ENCODE measurements at places on chromosomes 5 and 9.

- no peak for DNase-seq
Measured at GRCh38 chr5:135372654-135373381, 26.2 kb downstream of the MACROH2A1 start.

DNA sequence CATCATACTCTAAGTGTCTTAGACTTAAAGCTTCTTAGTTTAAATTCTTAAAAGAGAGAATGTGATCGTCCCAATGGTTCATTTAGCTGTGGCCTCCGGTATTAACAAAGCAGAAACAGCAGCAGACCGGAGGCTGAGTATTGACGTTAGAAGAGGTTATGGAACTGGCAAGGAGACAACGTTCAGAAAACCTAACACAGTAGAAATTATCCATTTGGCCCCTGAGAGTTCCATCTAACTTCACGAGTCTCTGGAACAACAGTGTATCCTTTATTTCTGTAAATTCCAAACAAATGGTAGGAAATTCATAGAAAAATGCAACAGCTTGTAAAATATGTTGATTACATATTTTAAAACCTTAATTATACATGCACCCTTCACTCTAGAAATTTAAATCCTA lies 107.3 kb upstream of the PTGER4 start:
- no peak for DNase-seq

DNA sequence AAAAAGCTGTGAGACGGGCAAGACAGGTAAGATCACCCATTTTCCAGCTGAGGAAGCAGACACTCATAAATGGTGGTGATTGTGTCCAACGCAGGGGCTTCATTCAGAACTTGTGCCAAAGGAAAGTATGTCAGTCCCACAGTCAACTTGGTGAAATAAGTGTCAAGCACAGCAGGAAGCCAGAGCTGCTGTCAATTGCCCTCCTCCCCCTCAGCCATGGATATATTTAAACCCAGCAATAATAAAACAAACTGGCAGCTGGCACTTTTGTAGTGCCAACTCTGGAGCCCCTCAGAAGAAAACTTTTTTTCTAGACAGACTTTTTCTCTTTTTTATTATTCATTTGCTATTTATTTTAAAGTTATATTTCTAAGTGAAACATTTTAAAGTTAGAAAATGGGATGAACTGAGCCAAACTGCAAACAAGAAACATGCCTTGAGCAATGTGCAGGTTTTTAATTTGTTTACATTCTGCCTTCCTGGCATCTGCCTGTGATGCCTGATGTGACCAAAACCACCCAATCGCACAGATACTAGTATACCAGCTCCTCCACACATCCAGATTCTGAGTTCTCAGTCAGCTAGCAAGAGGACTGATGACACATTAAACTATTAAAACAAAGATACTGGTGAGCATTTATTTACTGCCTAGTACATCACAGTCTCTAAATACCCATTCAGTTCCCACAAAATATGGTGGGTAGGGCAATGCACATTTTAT lies 17.0 kb downstream of the DMAC1 start:
- DNase-seq = no peak

DNA sequence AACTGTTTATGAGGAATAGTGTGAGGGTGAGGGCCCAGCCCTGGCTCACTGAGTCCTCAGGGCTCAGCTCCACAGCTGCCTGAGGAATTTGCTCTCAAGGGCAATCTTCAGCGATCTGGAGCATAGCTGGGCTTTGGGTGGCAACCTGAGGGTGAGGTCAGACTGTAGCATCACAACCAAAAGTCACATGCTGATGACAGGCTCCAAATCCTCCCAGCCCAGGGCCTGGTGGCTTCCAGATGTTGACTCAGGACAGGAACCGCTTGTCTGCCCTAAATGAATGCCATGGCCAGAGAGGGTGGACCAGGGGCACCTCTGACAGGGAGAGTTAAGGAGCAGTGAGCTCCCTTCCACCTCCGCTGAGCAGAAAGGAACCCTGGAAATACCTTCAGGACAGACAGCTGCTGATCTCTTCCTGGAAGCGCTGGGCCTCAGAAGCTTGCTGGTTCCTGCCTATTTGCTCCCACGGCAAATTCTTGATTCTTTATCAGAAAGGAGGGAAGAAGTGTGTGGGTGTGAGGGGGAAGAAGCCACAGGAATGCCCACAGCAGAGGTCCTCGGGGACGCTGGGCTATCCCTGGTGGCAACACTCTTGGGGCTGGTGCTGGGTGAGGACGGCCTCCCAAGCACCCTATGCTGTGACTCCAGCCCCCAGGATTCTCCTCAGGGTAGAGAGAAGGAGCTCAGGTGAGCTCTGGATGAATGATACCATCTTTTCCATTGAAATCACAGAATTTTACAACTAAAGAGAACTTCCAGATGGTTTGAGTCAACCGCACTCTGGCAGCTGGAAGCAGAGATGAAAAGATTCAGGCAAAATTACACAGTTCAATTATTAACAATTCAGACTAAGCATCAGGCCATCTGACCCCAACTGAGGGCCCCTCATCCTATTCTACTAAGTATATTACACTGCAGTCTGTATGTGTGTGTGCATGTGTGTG lies 13.8 kb upstream of the CTSL start:
- no peak for DNase-seq

- DNase-seq = no peak
Measured at GRCh38 chr9:751137-752051, 90.1 kb upstream of the DMRT1 start.

- DNase-seq = no peak
Measured at GRCh38 chr9:128275198-128276007, at the start of gene GOLGA2. TSS of gene GOLGA2 (minus strand) at chr9:128276007. CDS start at chr9:128275976, 31 bp downstream.

DNA sequence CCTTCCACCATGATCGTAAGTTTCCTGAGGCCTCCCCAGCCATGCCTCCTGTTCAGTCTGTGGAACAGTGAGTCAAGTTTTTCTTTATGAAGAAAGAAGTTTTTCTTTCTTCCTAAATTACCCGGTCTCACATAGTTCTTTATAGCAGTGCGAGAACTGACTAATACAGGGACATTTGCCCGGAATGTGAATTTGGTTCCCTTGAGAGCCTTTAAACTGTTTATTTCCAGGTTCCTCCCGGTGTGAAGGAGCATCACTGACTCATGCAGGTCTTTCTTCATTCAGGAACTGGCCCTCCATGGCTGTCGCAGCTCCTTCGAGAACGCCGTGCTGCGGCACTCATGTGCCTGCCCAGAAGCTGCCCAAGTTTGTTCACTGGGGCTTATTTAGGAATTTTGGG lies 87.7 kb downstream of the PTCH1 start:
- DNase-seq = no peak

GRCh38 chr9:132912131-132912530 lies 32.3 kb downstream of the TSC1 start:
- DNase-seq = no peak

DNA sequence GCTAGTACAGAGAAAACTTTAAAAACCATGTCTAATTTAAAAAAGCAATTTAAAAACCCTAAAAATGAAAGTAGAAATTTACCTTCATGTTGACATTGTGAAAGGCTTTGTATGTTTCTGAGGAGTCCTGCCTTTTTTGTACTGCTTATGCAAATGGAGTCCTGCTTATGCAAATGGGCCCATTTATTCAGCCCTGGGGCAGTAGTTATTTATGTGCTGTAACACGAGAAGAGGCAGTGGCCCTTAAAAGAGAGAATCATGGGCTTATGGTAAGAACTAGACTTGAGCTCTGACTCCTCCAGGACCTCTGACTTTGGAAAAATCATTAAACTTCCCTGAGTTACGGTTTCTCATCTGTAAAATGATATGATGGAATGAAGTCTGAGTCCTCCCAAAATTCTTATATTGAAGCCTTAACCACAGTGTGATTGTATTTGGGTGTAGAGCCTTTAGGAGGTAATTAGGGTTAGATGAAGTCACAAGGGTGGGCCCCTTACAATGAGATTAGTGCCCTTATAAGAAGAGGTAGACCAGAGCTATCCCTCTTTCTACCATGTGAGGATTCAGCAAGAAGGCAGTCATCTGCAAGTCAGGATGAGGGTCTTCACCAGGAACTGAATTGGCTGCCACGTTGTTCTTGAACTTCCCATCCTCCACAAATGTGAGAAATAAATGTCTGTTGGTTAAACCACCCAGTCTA lies 447.8 kb upstream of the CD180 start:
- no peak for DNase-seq

DNA sequence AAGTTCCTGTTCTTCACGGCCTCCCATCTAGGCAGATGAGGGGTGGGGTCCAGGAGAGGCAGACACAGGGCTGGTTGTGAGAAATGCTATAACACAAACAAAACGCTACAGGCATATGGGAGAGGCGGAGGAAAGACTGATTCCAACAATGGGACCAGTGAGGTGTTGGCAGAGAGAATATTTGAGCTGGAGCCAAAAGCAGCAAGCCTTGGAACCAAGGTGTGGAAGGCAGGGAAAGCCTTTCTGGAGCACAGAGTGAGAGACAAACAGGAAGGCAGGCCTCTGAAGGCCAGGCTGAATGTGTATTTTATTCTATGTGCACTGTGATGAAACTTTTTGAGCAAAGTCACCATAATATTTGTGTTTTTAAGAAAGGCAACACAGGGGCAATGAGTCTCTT lies 2.9 kb downstream of the ATPSCKMT start:
- no peak for DNase-seq

- DNase-seq = no peak
Measured at GRCh38 chr5:109063223-109063622, 315.5 kb downstream of the FER start.

GRCh38 chr9:111726949-111727348 lies 65.5 kb downstream of the GNG10 start:
- no peak for DNase-seq

Measured in T-helper 1 cell (primary cell).